Stimulated activated CD8-positive, alpha-beta memory T cell treated with anti-CD3 and anti-CD28 coated beads, Interleukin-4, amount 100 ng/mL, for 1 hour (primary cell): ENCODE measurements at places on chromosomes 2 and 18.

DNA sequence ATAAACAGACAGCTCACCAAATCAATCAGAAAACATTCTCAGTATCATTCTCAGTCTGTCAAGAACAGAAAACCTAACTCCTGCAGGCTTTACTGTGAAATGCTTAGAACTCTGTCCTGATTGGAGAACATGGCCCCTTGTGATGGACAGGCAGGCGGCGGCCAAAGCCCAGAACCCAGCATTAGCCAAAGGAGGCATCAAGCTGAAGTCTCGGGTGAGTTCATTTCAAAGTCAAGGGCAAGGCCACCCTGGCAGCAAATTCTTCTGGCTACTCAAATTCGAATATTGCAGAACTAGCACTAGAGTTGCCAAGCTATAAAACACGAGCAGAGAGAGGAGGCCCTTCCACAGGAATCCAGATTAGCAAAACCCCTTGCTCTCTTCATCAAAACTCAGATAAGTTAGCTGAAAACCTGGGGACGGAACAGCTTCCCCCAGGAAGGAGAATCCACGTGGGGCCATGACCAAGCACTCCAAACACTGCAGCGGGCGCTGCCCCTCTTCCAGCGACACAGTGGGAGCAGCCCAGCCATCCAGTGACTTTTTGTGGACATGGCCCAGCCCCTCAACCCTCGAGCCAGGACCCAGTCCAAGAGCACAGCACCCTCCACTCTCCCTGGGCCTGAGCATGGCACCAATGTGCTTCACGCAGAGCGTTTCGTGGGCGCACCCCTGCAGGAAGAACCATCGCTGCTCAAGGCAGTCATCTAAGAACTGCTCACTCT is 98.6 kb downstream of the HDAC4 start:
- no peak for DNase-seq

DNA sequence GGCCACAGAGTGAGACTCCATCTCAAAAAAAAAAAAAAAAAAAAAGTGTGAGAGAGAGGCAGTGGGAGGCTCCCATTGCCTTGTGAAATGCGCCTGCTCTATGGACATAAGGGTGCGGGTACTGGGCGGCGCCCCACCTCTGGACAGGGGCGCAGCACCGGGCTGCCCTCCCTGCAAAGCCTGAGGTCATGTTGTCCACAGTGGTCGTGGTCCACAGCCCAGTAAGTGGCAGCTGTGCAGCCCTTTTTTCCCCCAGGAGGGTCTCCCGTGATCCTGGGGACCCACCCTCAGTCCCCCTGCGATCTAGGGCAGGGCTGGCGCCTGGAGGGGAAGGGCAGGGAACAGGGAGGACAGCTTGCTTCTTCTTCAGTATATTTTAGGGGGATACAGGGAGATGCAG is 37.8 kb downstream of the LPIN1 start:
- DNase-seq = no peak

- no peak for DNase-seq
Observed at GRCh38 chr2:222033541-222033940, 265.3 kb downstream of the PAX3 start.

DNA sequence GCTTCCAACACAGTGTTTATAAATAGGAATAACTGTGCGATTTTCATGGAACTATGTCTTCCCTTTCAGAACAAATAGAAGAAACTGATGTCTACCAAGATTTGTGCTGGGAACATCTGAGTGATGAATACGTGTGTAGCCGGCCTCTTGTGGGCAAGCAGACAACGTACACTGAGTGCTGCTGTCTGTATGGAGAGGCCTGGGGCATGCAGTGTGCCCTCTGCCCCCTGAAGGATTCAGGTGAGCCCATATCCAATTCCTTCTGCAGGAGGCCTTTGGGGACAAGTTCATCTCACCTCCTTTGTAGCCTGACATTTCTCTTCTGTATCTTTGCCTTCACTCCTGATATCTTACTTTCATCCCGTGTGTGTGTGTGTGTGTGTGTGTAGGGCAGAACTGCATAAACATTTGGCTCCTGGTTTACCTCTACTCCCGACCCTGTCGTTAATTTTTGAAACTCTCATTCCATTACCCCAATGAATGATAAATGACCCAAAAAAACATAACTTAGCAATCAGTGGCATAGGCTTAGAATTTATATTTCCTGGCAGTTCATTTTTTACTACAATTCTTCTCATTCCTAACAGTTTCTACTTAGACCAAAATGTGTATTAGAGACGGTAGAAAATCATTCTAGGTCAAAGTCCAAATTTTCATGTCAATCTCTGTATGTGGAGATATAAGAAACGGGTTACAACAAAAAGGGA is 111.0 kb upstream of the RASGRP3 start:
- DNase-seq = no peak

DNA sequence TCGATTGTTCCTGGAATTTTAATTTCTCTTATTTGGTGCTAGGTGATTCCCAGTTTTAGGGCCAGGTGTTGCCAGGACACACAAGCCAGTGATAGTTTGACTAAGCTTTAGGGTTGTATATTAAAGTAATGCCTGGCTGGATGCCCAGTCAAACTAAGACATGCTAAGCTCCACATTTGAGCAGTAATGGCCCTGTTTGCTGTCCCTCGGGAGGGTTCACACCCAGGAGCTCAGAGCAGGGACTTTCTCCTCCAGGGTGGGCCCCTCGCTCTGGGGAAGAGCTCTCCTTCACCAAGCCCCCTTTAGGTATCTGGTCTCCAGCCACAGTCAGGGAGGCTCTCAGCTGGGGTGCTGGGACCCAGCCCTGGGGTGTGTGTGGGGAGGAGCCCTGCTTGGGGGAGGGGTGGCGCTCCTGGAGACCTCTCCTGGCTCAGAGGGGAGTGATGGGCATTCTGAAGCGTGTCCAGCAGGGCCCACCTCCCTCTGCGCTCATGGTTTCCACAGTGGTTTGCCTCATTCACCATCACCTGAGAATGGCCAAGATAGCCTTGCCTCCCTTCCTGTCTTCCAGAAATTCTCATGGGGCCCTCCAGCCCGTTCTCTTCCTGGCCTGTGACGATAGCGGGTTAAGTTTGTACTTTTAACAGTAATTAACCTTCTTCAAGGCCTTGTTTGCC is 31.7 kb downstream of the INPP4A start:
- DNase-seq = no peak

DNA sequence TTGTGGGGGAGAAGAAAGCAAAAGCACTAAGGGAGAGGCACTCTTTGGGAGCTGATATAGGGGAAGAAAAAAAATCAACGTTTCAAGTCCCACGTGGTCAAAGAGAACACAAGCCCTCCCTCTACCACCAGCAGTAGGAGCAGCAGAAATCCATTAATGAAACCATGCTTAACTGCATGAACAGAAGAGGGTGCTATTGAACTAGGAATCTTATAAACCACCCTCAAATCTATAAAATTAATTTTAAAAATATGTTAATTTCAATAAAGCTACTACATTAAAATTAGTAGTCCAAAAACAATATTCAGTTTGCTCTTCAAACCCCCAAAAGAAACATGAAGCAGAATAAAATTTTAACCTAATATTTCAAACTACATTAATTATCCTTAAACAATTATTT is 147.8 kb downstream of the TMEM18 start:
- DNase-seq = no peak

- DNase-seq = no peak
Observed at GRCh38 chr2:224687156-224687555, 29.0 kb downstream of the CCDC195 start.

DNA sequence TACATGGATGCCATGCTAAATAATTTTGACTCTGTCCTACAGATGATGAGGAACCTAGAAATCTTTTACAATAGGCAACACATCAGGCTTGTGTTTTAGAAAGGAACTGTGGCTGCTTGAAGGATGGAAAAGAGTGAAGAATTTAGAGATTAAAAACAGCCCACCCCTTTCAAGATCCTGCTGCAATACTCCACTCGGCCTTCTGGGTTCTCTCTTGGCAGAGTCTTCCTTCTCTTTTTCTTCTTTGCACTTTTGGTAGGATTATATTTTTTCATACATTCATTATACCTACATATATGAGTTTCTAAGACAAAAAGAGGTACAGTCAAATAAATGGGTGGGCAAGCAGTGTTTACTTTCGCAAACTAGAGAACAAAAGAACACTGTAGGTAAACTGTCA is 474.3 kb downstream of the ERBB4 start:
- no peak for DNase-seq

DNA sequence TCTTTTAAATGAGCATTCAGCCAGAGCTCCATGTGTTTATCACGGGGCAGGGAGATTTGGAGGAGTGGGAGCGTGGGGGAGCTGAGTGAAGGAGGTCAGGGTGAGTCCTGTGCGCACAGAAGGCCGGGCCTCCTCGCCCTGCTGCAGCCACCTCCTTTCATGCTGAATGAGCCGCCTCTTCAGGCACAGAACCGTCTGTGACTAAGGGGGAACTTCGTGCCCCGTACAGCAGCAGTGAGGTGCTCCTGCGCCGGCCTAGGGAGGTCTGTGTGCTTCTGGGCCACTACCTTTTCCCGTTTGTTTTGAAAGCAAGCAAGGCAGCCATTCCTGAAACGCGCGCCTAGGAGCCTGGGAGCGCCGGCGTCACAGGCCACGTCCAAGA is 27.1 kb upstream of the ZNF516 start:
- DNase-seq = no peak

DNA sequence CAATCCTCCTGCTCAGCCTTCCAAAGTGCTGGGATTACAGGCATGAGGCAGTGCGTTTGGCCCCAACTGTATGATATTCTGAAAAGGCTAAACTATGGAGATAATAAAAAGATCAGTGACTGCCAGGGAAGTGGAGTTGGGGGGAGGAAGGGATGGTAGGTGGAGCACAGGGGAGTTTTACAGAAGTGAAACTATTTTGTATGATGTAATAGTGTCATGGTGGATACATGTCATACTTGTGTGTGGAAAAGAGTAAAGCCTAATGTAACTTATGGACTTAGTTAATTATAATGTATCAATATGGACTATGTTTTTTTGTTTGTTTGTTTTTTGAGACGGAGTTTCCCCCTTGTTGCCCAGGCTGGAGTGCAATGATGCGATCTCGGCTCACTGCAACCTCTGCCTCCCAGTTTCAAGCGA is 2.9 kb upstream of the GGCX start:
- no peak for DNase-seq

- no peak for DNase-seq
Observed at GRCh38 chr2:241788135-241788534, 11.5 kb downstream of the GAL3ST2 start.

DNA sequence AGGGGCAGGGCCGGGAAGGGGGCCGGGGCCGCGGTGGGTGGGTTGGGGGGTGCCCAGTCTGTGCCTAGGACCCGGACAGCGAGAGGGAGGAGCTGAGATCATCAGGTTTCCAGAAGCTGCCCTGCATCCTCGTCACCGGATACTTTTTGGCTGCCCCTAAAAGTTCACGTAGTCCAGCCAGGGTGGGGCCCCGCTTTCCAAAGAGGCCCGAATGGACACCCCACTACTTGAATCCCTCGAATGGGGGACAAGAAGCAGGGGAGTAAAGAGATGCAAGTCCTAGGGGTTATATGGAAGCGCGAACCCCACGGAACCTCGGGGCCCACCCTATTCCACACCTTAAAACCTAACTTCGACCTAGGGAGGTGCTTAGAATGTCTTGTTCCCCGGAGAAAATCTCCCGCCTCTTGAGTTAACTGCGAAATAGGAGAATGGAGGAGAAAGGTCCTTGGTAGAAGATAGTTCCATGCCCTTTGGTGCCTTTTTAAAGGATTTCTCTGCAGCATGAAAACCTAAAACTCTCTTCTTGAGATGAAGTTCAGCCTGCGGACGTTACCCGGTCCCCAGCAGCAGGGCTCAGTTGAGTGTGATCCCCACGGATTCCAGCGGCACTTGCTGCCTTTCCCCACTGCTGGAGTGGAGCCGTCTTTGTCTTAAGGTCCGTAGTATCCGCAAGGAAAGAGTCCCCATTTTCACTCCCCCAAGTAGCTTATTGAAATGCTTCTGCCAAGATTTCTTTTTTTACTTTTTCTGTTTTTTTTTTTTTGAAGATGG is 2.1 kb upstream of the RNF152 start:
- no peak for DNase-seq

DNA sequence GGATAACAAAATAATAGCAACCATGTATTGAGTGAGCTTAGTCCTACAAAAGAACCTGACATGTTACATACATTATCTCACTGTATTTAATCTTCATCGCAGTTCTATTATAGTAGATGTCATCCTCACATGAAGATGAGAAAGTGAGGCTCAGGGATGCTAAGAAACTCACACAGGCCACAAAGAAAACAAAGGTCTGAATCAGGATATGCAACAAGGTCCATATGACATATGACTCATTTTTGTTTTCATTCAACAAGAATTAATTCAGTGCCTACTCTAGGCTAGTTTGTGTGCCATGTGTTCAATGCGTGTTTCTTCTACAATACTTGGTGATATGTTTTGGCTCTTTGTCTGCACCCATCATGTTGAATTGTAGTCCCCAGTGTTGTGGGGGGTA is 219.7 kb upstream of the EPHA4 start:
- no peak for DNase-seq

GRCh38 chr2:136025057-136025973 is 39.9 kb upstream of the DARS1 start:
- DNase-seq = no peak

- DNase-seq = no peak
Observed at GRCh38 chr18:50042611-50043010, 152.3 kb downstream of the MYO5B start.

- DNase-seq = no peak
Observed at GRCh38 chr2:102050854-102051391, 59.2 kb downstream of the IL1R2 start.

DNA sequence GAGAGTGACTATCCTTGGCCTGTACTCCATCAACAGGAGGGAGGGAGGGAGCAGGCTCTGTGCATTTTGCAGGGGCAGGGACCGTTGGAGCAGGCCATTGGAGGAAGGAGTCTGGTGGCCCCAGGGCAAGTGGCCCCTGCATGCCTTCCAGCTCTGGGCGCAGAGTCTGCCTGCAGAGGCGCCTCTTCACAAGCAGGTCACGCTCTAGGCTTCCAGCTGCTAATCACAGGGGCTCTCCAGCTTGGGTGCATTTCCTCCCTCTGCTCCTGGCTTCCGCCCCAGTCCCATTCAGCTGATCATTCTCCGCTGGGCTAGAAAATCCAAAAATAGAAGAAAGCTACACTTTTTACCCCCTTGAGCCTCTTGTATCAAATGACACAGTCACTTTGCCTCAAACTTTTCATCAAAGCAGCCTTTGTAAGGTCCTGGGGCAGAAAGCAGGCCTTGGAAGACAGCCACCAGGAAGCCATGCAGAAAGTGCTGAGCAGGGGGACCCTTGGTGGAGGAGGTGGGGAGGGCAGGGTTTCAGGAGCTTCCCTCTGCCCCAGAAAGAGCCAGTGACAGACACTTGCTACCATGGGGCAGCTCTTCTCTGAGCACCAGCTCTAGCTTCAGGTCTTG is 11.3 kb downstream of the TMEM247 start:
- no peak for DNase-seq

DNA sequence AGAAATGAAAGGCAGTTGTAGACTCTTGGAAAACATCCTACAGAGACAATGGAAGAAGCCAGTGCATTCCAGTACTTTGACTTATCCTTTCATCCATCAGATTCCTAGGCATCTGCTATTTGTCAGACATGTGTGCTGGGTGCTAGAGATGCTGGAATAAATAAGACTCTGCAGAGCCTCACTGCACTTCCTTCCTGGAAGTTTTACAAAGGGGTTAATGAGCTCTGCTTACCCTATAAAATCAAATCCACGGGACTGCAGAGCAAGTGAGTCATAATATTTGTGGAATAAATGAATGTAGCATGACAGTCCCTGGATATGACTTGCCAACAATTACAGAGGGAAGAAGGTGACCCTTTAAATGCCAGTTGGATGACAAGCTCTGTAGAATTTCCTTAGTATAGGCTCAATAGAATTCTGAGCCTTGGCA is 52.7 kb upstream of the NPAS2 start:
- DNase-seq = no peak

- no peak for DNase-seq
Observed at GRCh38 chr2:238493880-238494572, 67.3 kb downstream of the ASB1 start.
